ENCODE measurements at places on chromosomes 7 and 10.

DNA sequence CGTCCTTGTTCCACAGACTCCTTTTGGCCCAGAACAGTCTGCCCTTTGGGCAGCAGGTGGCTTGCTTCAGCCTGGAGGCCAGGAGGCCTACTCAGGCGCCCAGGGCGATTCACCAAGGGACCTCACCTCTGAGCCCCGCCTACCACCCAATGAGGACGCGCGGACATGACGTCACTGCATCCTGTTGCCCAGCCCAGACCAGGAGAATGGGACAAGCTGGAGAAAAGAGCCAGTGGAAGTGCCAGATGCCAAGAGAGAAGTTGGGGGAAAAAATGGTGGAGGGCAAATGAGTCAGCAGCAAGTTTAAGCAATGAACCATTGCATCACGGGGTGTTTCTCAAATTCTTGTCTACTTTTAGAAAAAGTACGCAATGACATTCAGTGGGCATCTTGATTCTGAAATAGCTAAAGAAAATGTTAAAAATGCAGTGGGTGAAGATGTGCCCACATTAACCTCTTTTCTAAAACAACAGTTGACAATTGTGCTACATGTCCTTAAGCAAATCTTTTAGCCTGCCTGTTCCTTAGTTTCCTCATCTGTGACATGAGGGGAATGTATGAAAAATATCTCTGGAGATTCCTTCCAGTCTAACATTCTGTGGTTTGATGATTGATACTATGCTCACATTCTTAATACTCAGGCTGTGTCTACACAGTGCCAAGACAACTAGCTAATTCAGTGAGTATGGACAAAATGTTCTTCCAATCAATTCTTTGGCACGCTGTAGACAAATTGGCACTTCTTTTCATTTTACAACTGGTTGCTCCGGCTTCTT is 23.9 kb upstream of the LEP start:
- no peak for DNase-seq

DNA sequence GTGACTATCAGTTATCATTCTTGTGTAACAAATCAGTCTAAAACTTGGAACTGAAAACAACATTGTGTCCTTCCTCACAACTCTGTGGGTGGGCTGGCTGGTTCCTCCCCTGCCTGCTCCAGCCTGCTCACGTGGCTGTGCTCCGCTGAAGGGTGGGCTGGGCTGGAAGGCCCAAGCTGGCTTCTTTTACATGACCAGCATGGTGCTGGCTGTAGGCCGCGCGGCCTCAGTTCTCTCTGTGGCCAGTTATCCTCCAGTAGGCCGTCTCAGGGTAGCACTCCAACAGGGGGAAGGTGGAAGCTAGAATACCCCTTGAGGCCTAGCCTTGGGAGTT is 11.3 kb downstream of the ADAMTS14 start:
- no peak for DNase-seq

GRCh38 chr7:146709451-146710027 is 592.9 kb downstream of the CNTNAP2 start:
- no peak for DNase-seq

- DNase-seq = no peak
These were observed 49.0 kb downstream of the WNT2 start for GRCh38 chr7:117273814-117274225.

DNA sequence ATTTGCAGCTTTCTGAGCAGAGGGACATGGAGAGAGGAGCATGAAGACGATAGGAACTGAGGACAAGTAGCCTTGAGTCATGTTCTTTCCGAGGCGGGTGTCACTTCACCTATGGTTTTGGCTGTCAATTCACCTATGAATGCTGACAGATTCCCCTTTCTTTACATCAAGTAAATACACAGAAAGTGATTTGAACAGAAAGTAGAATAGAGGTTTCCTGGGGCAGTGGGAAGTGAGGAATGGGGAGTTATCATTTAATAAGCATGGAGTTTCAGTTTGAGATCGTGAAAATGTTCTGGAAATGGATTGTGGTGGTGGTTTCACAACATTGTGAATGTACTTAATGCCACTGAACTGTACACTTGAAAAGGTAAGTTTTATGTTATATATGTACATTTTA is 138.4 kb upstream of the MDFIC start:
- no peak for DNase-seq

DNA sequence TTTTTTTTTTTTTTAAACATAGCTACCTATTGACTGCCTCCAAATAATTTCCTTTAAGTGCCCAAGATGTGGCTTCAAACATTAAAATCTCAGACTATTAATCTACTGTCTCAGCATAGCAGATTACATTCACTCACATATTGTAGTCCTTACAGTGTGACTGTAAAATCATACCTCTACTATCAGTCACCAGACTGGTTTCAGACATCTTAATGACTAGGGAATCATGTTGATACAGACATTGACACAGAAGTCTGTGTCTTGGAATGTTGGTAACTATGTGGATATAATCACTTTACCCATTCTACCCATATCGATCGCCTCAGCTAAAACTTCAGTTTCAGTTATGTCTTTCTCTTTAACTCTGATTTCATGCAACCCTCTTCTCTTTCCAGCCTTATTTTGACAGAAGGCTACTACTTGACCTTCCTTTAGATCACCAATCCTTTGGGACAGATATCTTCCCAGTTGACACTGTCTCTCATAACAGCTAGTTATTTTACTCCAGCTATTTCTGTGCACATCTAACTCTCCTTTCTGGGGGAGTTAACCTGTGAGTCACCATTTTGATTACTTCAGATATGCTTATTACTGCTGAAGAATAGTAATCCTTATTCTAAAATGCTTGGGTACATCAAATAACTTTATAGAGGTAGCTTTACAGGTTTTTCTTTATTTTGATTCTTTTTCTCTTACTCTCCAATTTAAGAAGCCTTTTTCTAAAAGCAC is 7.0 kb downstream of the TNKS2 start:
- DNase-seq = no peak

DNA sequence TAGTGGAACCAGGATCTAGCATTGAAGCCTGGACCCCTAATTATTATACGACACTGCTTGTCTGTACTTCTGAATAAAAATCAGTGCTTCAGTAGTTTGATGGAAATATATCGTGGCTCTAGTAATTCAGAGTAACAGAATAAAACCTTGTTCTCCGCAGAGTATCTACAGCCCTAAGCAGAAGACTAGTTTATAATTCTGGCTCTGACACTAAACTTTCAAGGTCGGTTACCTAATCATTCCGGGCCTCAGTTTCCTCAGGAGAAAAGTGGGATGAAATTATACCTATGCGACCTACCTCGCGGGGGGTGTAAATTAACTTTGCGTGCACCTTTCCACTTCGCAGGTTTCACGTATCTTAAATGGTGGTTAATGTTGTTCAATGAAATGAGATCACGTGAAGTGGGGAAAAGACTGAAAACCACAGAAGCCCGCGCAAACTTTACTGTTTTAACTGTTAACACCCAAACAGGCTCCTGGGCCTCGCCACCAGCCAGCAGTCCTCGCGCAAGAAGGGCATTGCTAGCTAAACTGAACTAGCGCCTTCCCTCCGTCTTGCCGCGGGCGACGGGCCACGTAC is 615 bp downstream of the THAP5 start:
- DNase-seq = no peak

- DNase-seq = no peak
These were observed 190.6 kb downstream of the CELF2 start for GRCh38 chr10:11208243-11208642.

- no peak for DNase-seq
These were observed 195.9 kb downstream of the HGF start for GRCh38 chr7:81573932-81574331.

- DNase-seq = no peak
These were observed 352.7 kb downstream of the PHTF2 start for GRCh38 chr7:78151229-78151628.

- DNase-seq = no peak
These were observed 84.2 kb downstream of the FANK1 start for GRCh38 chr10:125980521-125981035.

All from SW 1271 (cell line).